ENCODE measurements at places on chromosomes 1 and 21.

DNA sequence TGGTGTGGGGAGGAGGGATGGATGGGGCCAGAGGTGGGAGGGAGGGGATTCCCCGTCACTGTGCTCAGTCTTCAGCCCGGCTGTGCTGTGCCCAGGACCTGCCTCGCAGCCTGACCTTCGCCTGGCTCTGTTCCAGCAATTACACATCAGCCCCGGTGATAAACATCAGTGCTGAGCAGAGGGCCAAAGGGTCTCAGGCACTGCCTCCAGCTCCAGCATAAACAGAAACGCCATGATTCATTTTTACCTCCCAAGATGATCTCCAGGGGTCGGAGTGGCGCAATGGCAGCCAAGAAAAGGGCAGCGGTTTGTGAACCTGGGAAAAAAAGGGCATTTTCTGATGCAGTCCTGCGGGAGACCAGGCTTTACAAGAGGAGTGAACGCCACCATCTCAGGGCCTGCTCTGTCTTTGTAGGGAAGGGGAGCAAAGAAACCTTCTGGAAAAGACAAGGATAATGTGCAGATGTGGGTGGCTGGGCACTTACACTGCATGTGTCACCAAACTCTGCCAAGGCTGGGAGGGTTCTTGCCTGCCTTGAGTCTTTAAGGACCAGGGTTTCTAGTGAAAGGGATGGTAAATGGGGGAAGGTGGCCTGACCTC, 28.1 kb downstream of the SHISA4 start:
- DNase-seq = no peak

DNA sequence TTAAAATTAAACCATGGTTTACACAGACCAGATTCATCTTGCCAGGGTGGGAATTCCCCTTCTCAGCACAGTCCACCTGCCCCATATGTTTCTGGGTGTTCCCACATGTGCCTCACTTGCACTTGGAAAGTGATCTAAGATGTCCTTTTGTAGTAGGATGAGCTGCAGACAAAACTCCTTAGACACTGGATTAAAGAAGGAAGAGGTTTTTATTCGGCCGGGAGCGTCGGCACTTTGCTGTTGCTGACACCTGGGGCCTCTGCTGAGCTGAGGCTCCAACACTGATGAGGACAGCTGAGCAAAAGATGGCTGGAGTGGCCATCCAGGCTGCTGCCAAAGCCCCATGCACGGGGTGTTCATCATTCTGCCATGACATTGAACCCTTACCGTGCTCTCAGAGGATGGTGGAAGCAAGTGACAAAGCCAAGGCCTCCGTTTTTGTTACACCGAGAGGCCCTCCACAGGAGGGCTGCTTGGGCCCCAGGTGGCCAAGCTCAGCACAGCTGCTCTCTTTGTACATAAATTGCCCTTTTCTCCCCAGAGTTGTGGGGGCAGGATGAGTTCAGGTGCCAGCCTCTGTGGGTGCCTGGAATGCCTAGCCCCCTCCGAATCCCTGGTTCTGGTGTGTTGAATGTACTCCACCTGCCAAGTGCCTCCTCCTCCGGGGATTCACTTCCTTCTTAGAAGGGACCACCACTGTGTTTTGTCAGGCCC, 7.3 kb upstream of the ACOT11 start:
- no peak for DNase-seq

GRCh38 chr1:30986755-30987154, 78.2 kb upstream of the SDC3 start:
- no peak for DNase-seq

DNA sequence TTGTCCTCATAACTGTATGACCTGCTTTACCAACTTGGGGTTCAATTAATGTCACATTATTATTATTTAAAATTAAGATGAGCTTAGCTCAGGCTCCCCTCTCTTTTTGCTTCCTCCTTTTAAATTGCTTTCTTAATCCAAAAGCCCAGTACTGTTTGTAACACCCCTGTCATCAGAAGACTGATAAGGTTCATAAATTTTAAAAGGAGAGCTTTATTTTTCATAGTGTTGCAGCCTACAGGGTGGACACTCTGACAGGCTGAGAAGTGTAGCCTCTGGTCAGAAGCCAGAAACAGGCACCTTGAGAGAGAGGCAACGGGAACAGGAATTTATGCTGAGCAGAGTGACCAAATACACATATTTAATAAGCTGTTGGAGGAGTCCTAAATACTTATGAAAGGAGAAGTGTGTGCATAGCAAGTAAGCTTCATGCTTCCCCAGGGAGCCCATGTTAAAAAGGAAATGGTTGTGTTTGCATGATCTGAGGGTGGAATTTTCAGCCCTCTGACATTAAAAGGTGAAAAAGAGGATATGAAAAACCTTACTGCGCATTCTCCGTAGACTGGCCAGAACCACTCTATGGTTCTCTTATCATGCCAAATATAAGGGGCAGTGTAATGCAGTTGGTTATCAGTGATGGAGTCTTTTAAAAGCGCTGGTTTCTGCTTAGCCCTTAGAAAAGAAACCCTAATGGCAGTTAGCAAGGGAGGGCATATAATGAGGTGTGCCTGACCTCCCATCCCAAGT, 30.5 kb upstream of the FGGY start:
- DNase-seq = no peak

- no peak for DNase-seq
Observed at GRCh38 chr1:234498448-234499118, 19.6 kb upstream of the TARBP1 start.

- no peak for DNase-seq
Observed at GRCh38 chr1:21217812-21218596, 41.3 kb upstream of the EIF4G3 start.

DNA sequence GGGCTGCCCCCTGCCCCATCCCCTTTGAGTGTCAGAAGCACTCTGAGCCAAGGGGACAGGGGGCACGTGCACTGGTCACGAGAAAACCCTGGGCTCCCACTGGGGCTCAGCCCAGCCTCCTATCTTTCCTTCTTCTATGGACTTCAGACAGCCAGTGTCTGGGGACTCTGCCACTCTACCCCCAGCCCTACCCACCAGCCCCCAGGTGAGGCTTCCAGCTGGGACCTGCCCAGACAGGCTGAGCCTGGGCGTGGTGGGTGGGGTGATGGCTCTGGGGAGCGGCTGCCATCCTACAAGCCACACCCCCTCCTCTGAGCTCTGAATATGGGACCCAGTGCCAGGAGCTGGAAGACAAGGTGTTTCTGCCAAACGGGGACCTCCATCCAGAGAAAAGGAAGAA, 8.0 kb upstream of the SFN start:
- no peak for DNase-seq

Data from Panc1 (cell line).